Erythroblast (primary cell): ENCODE measurements at places on chromosomes 4 and X.

DNA sequence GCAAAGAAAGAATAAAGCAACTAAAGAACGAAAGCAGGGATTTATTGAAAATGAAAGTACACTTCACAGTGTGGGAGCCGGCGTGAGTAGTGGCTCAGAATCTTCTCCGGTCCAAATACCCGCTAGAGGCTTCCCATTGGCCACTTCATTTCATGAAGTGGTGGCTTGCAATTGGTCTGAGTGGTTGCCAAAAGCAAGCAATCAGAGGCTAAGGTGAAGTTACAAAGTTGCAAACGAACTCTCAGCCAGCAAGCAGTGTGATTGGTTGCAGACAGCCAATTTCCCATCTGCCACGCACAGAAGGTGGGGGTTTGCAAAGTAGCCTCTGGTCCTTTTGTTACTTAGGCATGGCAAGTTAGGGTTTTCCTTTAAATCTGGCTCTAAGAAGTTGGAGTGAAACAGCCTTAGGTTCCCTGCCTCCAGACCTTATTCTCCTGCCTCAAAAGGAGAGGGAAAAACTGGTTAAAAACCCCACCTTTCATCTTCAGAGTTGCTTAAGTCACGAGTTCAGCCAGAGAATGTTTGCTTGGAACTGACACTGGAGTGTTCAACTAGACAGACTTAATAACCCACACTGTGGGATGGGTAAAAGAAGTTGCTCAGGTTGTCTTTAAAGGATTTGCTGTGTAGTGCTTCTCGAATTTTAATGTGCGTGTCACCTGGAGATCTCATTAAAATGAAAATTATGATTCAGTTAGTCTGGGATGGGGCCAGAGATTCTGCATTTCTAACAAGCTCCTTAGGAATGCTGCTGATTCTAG, 6.9 kb upstream of the CLOCK start:
- DNase-seq: no peak

DNA sequence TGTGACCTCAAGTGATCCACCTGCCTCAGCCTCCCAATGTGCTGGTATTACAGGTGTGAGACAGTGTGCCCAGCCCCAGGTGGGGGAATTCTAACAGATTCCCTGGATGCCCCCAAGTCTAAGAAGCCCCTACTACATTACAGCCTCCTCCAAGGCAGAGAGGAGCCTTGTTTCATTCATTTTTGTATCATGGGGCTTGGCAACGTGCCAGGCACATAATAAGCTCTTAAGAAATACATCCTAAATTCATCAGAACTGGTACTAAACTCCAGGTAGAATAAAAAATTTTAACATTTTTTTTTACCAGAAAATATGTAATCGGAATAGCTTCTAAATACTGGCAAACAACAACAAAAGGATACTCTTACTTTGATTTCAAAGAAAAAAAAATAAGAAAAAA, 127.1 kb downstream of the CHIC2 start:
- no peak for DNase-seq

GRCh38 chrX:137032341-137032694, 1.5 kb downstream of the GPR101 start:
- DNase-seq: no peak

GRCh38 chrX:126701380-126701779, 118.1 kb upstream of the PRR32 start:
- no peak for DNase-seq

- no peak for DNase-seq
Measured at GRCh38 chrX:118698516-118699170, 28.8 kb upstream of the IL13RA1 start.
